ENCODE measurements at places on chromosomes 2 and 18.

GRCh38 chr2:96874198-96874831, 4.4 kb upstream of the SEMA4C start:
- DNase-seq = no peak

- no peak for DNase-seq
These were observed 1.8 kb downstream of the ACVR1 start for GRCh38 chr2:157874348-157874747.

GRCh38 chr2:111169268-111169667, 48.6 kb downstream of the BCL2L11 start:
- DNase-seq = no peak

DNA sequence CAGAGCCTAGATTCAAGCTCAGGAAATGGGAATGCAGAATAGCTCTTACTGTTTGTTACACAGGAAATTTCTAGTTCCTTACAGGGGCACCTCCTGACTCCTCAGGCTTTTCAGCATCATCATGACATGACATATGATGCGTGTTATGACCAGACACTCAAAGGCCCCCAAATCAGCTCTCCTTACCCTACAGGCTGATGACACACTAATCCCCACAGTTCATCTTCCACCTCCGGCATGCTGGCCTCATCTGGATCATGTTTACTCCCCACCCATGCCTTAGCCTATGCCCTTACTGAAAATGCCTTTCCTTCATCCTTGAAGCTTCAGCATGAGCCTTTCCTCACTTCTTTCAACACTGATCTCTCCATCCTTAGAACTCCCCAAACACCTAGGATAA, 356.9 kb downstream of the SETBP1 start:
- no peak for DNase-seq

DNA sequence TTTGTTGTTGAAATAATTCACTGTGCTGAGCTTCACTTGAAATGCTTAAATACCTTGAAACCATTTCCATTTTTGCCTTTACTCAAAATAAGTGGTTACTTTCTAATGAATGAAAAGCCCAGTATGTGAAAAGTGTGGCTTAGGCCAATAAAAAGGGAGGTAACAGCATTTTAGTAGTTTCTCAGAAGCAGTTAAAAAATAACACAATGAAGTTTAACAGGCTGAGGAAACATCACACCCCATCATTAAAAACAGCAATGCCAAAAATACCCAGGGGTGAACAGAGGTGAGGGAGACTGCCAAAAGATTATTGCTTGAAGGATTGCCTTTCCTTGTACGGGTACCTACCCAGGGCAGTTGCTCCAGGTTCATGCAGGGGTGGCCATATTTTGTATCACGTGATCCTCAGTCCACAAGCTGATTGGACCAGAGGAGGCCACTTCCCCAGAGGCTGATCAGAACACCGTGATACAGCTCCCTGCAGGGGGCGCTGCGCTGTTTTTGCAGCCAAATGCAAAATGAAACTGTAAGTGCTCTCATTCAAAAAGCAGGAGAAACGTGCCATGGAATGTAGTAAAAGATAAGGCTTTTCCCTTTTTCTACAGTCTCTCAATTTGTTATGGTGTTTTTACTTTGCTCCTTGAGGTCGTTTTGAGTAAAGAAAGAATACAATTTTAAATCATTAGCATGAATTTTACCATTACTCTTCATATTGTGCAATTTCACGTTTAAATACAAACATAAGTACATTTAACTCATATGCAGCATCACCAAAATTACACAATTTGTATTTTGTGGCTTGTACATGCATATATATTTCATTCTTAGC, 70.2 kb upstream of the SH3BP4 start:
- no peak for DNase-seq

DNA sequence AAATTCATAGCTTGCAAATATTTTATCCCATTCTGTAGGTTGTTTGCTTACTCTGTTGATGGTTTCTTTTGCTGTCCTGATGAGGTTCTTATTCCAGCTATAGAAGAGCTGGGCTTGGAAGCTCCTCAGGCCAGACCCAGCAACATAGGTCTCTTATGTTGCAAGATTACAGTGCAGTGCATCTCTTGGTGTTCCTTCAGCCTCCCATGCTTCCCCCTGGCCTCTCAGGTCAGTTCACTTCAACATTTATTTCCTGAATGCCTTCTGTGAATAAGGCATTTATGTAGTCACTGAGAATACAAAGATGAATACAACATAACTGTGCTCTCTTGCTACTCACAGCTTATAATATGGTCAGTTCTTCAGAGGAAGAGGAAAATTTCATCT, 179.0 kb upstream of the SLC39A10 start:
- DNase-seq = no peak

GRCh38 chr2:45583977-45584376, 27.1 kb downstream of the SRBD1 start:
- no peak for DNase-seq

- DNase-seq = no peak
These were observed 313.7 kb downstream of the ZNF521 start for GRCh38 chr18:25038261-25038660.

- no peak for DNase-seq
These were observed 60.2 kb downstream of the PDE1A start for GRCh38 chr2:182366628-182367027.

GRCh38 chr2:99554238-99554637, 64.4 kb upstream of the REV1 start:
- DNase-seq = no peak

GRCh38 chr18:37440206-37440605, 125.4 kb downstream of the CELF4 start:
- no peak for DNase-seq

GRCh38 chr2:38692636-38693318, 26.9 kb downstream of the GALM start:
- DNase-seq = no peak

DNA sequence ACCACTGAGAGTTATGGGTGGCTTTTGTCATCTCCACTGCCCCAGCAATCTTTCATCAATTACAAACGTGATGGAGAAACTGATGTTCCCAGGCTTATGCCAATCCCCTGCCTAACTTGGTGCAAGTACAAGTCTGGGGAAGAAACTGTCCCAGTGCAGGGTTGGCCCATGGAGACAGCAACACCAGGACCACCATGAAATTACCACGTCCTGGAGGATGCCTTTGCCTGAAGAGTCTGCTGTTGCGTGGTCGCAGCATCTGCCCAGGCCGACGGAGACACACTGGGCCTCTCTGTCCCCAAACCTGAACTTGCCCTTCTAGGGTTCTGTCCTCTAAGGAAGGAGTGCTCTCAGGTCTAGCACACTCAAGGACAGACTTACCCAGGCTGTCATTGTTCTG, 496.8 kb upstream of the RAB6C start:
- no peak for DNase-seq

DNA sequence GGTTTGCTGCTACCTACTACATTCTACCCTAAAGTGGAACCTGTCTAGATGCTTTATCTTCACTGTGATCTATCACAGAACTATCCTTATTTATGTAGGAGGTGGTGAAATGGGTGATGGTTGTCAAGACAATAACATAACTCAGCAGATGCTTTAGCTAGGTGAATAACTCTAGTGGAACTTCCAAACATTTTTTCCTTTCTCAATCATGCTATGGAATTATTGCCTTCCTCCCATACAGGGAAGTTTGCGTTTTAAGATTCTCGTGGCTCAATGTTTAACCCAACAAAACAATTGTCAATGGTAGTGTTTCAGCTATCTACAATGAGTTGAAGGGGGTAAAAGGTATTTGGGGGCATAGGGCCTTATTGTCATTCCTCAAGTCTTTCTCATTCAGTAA, 82.6 kb upstream of the GLI2 start:
- DNase-seq = no peak
